ENCODE measurements at places on chromosomes 11 and 22. TPM values are rescaled to one million over a fixed set of nuclear protein-coding genes. Genes with fewer than 3 reads are reported as not detected.

Gene PHF21B
- polyA plus RNA-seq = 12.7 TPM

Gene APOBEC3B
- 2.6 TPM for polyA plus RNA-seq

Gene TSGA10IP
- 0.60 TPM for polyA plus RNA-seq

Gene PDE2A
- 9.4 TPM for polyA plus RNA-seq
